ENCODE measurements at places on chromosomes 6 and 20.

DNA sequence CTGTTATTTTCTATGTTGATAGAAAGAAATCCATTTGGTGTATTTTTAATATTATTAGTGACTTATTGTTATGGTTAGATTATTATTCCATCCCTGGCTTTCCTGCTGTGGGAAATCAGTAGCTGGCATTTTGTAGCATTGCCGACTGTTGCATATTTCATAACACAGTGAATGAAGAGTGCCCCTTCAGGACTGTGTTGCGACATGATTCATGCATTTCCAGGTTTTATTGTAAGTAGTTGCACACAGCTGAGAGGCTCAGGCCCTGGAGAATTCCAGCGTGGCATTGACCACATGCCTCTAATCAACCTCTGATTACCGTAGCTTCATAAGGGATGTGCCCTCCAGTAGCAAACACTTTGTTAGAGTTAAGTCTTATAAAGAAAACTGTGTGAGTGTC, 263.9 kb downstream of the FARS2 start:
- DNase-seq = no peak

GRCh38 chr20:24507182-24507853, 37.9 kb downstream of the SYNDIG1 start:
- no peak for DNase-seq

GRCh38 chr20:47305667-47306066, 50.8 kb downstream of the ZMYND8 start:
- no peak for DNase-seq

DNA sequence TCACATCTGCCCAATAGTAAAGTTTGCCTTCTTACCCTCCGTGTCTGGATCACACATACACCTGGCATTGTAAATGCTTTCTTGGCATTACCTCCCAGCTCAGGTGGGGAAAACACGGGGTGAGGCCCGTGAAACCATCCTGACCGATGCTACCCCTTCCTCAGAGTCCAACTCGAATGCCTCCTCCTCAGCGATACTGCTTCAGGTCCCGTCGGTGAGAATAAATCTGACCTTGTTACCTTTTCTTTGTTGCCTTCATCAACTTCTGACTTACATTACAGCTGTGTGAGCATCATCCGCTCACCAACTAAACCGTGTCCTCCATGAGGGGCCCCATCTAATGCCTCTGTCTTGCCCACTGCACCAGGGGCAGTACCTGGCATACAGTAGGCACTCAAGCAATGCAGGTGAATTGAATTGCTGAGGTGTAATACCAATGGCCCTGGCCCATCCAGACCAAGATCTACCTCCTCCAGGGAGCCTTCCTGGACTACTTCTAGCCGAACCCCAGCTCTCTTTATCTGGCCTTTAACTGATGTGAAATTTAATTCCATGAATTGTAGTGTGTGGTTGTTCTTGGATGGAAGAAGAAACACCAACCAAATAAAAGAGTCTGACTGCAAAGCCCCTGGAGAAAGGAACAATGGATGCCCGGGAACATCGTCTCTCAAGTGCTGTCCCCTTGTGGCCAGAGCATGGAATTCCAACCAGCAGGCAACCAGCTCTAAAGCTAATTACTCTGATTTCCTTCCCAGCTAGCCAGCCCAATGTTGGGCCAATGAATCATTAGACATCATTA, 141.5 kb downstream of the ANKRD60 start:
- DNase-seq = peak; percentile 23

DNA sequence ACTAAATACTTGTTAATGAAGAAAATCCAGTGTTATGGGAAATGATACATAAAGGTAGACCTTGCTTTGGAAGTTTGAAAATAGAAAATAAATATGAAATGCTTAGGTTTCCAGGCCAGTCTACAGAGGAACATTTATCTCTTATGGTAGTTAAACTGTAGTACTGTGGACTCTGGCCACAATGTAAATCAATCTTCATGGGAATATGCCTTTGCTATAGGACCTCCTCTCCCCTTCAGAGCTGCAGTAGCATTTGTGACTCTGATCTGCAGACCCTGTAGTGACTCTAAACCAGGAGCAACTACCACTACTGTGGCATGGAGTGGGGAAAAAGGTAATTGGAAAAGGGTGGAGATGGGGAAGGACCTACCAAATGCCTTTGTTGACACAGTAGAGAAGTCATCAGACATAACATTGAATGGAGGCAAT, 4.5 kb downstream of the HSPA1A start:
- no peak for DNase-seq

DNA sequence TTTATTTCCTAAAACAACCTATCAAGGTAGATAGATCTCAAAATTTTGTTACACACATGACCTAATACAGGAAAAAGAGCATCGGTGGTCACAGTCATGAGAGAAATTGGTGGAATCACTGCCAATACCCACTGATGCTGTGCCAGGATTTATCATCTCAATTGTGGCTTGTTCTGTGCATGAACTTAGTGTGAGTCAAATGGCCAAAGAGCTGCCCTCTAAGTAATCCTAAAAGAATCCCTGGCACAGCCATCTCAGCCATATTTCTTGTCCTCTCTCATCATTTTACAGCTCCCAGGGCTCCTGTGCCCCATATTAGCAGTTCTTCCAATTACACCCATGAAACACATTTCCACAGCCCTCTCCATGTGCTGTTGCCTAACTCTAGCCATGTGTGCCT, 6.1 kb downstream of the GSTA5 start:
- DNase-seq = no peak

- no peak for DNase-seq
Measured at GRCh38 chr6:33613146-33613794, 7.9 kb upstream of the ITPR3 start.

- DNase-seq = no peak
Measured at GRCh38 chr6:144882425-144882824, 597.3 kb downstream of the UTRN start.

DNA sequence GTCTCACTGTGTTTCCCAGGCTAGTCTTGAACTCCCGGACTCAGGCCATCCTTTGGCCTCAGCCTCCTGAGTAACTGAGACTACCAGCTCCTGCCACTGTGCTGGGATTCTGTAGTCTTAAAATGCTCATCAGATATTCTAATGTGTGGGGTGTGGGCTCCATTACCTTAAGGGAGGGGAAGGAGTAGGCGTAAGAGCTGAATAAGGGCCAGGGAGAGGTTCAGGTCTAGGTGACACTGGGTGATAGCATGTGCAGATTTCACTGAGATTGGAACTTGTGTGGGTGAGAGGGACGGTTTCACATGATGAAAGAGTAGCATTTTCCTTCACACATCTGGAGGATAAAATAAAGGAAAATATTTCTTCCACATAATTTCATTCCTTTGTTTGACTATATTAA, 8.5 kb downstream of the AKAP12 start:
- no peak for DNase-seq

DNA sequence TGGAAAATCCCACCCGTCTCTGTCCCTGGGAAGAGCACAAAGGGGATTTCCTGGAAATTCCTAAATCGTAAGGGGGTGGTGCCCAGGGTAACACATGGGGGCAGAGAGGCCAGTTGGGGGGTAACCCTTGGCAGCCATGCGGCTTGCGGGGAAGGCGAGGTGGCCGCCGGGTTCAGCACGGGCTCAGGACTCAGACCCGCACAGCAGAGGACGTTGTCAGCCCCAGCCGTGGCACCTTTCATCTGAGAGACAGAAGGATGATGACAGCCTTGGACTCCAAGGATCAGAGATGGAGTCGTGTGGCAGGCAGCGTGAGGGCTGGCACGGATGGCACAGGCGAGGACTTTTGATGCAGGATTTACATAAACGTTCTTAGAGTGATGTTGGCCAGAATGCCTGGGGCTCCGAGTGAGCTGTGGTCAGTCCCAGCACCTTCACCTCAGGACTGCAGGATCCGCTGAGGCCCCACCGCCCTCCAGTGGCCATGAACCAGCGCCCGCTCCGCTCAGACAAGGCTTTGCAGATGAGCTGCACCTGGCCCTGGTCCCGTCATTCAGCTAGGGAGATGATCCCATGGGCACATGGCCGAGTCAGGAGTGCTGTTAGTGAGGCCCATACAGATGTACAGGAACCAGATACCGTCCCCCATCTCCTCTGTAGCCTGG, 190.3 kb downstream of the TAF4 start:
- no peak for DNase-seq

DNA sequence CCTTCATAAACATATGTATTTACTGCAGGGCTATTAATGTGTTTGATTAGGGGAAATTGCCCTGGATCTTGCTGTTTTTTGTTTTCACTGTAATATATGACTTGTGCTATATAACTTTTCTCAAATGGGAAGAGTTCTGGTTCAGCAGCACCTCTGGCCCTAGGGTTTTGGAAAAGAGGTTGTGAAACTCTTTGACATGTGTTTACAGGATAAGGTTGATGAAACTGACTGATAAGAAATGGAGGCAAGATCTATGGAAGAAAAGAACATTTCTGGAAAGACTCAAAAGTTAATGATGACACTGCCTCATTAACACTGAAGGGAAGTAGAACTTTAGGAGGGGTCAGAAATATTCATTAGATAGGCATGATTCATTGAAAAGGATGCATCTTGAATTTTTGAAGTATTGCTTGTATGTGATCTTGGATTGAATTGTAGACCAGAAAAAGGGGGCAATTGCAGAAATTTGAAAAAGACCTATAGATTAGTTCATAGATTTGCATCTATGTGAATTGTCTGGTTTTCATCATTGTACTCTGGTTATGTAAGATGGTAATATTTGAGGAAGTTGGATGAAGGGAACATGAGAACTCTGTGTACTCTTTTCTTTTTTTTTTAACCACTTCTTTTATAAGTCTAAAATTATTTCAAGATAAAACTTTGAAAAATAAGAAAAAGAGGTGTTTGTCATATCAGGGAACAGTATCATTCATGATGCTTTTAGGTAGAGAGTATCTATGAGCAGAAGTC, 54.0 kb downstream of the UTRN start:
- no peak for DNase-seq

DNA sequence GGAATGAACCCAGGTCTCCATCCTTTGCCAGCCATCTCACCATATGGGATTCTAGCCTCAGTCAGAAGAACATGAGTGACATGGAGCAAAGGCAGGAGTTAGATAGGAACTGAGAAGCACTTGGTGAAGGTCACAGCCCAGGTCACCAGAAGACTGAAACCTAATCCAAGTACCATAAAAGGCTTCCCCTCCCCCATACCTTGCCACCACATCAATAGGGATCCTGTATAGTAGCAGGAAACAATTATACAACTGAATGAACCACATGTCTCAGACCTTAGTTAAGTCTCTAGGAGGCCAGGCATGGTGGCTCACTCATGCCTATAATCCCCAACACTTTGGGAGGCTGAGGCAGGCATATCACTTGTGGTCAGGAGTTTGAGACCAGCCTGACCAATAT, 49.6 kb downstream of the KIZ start:
- no peak for DNase-seq

DNA sequence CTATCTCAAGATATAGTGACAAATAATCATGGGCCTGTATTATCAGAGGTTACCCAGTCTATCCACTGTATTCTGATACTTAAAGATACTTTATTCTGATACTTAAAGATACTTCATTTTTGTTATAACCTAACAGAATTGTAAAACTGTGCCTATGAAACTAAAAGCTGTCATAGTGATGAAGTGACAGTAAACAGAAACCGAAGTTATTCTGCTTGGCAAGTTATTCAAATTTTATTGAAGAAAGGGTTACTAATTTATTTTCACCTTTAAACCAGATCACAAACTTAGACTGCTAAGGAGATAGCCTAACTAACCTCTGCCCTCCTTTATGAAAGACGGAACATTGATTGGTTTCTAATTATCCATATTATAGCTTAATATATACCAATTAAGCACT, 604.6 kb upstream of the IMPG1 start:
- DNase-seq = no peak

DNA sequence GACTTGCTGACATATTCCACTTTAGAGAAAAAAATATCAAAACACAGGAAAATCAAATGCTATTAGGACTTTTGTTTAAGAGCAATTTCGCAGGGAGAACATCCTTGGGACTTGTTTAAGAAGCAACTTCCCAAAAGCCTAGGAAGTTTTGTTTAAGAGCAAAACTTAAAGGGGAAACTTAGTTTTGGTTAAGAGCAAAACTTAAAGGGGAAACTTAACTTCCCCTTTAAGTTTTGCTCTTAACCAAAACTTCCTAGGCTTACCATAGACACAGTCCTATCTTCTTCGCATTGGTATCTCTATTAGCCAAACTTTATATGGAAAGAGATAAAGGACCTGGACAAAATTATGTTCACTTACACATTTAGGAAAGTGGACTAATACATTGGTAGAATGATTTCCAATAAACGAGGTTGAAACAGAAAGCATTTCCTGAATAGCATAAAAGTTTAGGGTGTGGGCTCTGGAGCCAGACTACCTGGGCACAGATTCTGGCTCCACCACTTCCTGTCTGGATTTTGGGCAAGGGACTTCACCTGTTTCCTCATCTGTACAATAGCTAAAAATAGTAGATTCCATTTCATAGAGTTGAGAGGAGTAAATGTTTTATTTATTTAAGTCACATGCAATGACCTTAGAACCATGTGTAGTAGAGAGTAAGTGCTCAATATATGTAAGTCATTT, 15.7 kb downstream of the PAQR8 start:
- DNase-seq = no peak

- DNase-seq = no peak
Measured at GRCh38 chr6:2881423-2881822, 21.7 kb downstream of the SERPINB9 start.

DNA sequence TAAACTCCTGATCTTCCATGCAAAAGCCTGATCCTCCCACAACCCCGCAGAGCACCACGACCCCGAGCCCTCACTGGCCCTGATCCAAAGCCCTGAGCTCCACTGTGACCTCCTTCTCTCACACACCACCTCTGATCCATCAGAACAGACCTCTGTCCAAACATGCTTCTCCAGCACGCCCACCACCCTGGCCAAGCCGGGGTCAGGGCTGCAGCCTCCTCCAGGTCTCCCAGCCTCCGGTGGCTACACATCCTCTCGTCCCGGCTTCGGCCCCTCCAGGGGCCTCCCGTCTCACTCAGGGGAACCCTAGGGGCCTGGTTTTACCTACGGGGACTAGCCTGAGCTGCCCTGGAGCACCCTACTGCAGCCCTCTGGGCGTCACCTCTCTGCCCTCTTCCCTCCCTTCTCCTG, 49.1 kb downstream of the FOXF2 start:
- no peak for DNase-seq

DNA sequence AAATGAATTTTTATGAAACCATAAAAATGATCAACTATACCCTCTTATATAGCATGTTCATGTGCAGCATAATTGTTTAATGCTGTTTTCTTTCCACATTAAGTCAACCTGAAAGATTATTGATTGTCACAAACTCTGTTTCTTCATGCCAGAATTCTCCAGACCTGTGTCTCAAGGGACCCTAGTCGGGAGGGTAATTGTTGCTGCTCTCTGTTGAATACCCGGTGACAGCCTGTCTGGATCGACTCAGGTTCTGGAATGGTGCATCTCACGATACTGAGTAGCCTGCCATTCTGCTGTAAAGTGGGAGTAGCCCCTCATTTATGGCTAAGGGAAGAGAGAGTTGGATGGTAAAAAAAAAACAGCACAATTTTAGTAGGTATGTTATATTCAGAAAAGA, 449.9 kb upstream of the SOX4 start:
- no peak for DNase-seq

- DNase-seq = no peak
Measured at GRCh38 chr6:69894578-69895347, 28.4 kb downstream of the COL19A1 start.

- no peak for DNase-seq
Measured at GRCh38 chr6:119187596-119187995, 109.1 kb upstream of the FAM184A start.

GRCh38 chr6:109491207-109491938, 8.4 kb upstream of the ZBTB24 start:
- DNase-seq = no peak

- no peak for DNase-seq
Measured at GRCh38 chr6:123456836-123457235, 179.9 kb downstream of the TRDN start.
